HS-27A (cell line): ENCODE measurements at places on chromosomes 1 and 21.

DNA sequence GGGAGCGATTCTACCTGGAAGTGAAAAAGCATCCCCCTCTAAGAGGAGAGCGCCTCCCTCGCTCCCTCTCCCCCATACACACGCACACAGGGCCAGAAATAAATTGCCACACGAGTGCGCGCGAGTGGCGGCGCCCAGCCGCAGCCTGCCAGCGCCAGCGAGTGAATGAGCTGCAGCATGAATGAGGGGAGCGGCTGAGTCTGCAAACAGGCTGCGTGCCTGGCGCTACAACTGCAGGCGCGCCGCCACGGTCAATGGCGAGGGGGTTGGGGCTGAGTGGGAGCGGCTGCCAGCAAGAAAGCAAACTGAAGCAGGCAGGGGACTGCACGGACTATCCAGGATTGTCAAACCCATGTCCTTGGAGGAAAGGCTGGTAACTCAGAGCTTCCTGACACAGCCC, 2.2 kb downstream of the CAMK1G start:
- no peak for DNase-seq

DNA sequence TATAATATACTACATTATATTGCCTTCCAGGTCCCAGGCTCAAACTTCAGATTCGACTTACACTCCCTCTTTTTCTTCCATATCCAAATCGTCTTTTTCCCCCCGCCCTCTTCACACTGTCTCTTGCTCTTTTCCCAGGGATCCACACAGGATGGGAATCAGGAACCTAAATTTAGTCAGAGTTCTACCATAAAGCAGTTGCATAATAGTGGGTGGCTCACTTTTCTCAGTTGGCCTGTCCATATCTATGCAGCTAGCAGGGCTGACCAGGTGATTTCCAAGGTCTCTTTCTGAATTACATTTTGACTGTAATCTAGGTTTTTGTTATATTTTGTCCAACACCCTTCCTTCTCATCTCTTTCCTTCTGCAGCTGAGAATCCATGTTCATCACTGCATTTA, 7.7 kb upstream of the BCAS2 start:
- DNase-seq: no peak

DNA sequence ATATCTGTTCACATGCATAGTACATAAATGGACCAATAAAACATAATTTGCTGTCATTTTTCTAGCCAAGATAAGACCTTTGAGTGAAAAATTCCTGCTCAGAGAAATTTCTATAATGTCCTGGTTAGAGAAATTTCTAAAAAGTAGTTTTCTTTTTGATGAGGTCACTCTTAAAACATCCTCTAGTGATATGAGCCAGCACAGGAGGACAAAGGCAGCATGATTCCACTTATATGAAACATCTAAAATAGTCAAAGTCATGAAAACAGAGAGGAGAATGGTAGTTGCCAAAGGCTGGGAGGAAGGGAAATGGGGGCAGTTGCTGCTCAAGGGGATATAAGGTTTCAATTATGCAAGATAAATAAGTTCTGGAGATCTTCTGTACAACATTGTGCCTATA, 239.4 kb downstream of the BACH1 start:
- DNase-seq: peak; percentile 29

GRCh38 chr1:156384658-156385057, 15.6 kb downstream of the RHBG start:
- DNase-seq: no peak

DNA sequence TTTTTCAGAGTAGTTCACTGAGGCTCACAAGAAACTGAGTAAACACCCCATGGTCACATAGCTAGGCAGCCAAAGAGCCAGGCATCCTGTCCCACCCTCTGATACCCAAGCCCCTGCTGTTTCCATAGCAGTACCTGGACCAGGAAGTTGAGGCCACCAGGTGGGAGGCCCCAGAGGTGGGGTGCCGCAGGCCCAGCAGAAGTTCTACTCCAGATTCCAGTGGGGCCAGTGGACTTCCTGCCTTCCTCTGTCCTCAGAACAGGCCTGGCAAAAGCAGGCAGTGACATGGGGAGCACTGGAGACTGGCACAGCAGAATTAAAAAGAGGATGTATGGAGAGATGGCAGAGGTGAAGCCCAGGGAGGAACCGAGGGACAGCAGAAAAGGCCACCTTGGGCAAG, 19.0 kb downstream of the FOXO6 start:
- DNase-seq: no peak

DNA sequence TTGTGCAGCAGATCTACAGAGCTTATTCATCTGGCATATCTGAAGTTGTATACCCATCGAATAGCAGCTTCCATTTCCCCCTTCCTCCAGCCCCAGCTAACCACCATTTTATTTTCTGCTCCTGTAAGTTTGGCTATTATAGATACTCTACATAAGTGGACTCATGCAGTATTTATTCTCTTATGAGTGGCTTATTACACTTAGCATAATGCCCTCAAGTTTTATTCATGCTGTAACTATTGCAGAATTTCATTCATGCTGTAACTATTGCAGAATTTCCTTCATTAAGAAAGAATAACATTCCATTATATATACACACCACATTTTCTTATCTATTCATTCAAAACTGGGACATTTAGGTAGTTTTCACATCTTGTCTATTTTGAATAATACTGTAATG, 30.5 kb upstream of the IFI16 start:
- DNase-seq: no peak

GRCh38 chr1:216627252-216627651, 96.0 kb downstream of the ESRRG start:
- no peak for DNase-seq

- no peak for DNase-seq
These were observed 91.7 kb downstream of the OMA1 start for GRCh38 chr1:58454807-58455206.
